ENCODE measurements at places on chromosomes 16 and 17.
A peak's percentile ranks its signal among the peaks of the same experiment; 100 is the strongest.

DNA sequence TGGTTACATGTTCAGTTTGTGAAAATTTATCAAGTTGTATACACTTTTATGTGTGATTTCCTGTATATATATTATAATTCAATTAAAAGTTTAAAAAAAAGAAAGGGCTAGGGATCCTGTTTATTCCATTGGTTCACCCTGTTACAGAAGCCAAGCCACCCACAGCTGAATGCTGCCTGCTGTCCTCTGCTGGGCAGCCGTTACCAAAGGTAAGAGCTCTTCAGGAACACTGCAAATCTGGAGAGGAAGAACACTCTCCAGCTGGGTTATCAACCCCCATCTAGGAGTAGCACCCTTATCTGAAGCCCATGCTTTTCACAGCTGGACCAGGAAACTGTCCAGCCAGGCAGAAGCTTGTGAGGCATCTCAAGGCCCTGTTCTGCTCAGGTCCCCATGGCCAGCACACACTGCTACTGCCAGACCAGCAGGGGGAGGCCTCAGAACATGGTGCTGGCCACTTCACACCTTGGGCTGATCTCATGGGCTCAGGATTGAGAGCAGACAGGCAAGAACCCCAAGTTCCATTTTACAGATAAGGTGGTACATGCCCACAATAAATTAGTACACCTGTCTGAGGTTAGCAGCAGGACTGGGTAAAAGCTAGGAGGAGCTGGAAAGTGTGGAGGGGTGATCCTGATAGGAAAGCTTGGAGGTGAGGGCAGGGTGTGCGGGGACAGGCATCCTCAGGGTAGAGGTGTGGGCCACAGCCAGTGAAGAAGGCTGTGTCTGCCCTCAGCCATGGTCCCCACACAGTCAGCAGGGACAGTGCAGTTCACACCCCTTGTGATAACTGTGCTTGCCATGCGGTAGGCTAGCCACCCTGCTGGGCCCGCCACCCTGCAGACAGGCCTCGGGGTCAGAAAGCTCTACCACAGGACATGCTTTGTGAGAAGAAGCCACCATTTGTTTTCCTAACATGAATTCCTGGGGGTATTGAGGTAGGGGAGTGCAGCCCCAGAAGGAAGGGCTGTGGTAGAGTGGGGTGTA is 54.3 kb upstream of the SREBF1 start:
- H3K4me3 ChIP-seq, result no peak overlapping the region
- no peaks in the 10 kb centered on the region for H3K27me3 ChIP-seq
- H3K4me1 ChIP-seq, result no peaks in the 10 kb centered on the region
- no peak overlapping the region for H3K27ac ChIP-seq

- DNase-seq, result no peak
- no peak overlapping the region for H3K4me3 ChIP-seq
Observed at GRCh38 chr16:66888647-66889615, 8.6 kb downstream of the PDP2 start.

DNA sequence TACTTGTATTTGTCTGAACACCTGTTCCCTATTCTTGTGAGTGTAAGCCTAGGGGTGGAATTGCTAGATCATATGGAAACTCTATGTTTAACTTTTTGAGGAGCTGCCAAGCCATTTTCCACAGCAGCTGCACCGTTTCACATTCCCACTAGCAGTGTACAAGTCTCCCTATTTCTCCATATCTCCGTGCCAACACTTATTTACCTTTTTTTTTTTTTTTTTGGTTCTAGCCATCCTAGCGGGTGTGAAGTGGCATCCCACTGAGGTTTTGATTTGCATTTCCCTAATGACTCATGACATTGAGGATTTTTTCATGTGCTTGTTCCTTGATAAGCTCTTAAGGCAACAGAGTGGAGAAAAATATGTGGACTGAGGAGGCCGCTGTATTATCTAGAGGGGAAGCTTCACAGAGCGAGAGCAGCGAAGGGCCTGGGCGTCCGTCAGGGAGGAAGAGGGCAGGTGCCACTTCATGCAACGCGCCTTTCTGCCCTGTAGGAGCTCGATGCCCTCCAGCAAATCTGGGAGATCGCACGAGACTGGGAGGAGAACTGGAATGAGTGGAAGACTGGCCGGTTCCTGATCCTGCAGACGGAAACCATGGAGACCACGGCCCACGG is 50.0 kb downstream of the DNAH2 start:
- H3K4me1 ChIP-seq, result no peaks in the 10 kb centered on the region
- no peak overlapping the region for H3K4me3 ChIP-seq
- H3K27me3 ChIP-seq, result peaks cover 10% of the 10 kb centered on the region

DNA sequence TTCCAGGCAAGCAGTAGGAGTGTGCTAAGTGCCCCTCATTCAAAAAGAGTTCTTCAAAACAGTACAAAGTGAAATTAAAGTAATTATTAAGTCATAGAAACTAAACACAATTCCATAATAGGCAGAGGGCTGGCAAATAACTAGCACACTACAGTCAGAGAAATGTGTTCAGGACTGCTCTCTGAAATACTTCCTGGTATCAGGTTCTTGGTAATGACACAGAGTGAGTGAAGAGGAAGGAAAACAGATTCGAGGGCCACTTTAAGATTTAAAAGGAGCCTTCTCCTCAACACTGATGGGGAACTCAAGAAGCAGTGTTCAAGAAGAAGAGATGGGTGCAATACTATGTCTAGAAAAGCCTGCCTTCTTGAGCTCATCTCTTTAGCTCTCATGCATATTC is 139.2 kb downstream of the TOX3 start:
- DNase-seq, result no peak
- H3K27ac ChIP-seq, result no peak overlapping the region
- H3K27me3 ChIP-seq, result no peaks in the 10 kb centered on the region
- no peaks in the 10 kb centered on the region for H3K4me1 ChIP-seq
- no peak overlapping the region for H3K4me3 ChIP-seq

- H3K4me1 ChIP-seq, result peaks cover 10% of the 10 kb centered on the region
- H3K27ac ChIP-seq, result no peak overlapping the region
- H3K36me3 ChIP-seq, result no peaks in the 10 kb centered on the region
- no peak overlapping the region for H3K4me3 ChIP-seq
Observed at GRCh38 chr17:49357516-49357915, 4.5 kb downstream of the ZNF652 start.

DNA sequence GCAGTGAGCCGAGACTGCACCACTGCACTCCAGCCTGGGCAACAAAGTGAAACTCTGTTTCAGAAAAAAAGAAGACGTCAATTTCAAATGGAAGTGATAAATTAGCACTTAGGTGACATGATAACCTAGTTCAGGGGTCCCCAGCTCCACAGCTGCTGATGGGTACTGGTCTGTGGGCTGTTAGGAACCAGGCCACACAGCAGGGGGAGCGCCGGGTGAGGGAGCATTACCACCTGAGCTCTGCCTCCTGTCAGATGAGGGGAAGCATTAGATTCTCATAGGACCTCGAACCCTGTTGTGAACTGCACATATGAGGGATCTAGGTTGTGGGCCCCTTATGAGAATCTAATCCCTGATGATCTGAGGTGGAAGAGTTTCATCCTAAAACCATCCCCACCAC is 253.0 kb downstream of the FOXL1 start:
- no peaks in the 10 kb centered on the region for H3K36me3 ChIP-seq
- H3K27me3 ChIP-seq, result peaks cover 5% of the 10 kb centered on the region
- H3K4me3 ChIP-seq, result no peak overlapping the region

- peaks cover 10% of the 10 kb centered on the region for H3K36me3 ChIP-seq
- no peak overlapping the region for H3K27ac ChIP-seq
- no peak overlapping the region for H3K4me3 ChIP-seq
- peaks cover 7% of the 10 kb centered on the region for H3K4me1 ChIP-seq
Observed at GRCh38 chr17:29628644-29629043, 5.9 kb upstream of the CORO6 start.

- no peaks in the 10 kb centered on the region for H3K36me3 ChIP-seq
- peaks cover 3% of the 10 kb centered on the region for H3K4me1 ChIP-seq
- H3K4me3 ChIP-seq, result peak overlapping the region; percentile 48
- H3K27me3 ChIP-seq, result no peaks in the 10 kb centered on the region
Observed at GRCh38 chr17:63151941-63152523, 186.0 kb downstream of the TANC2 start.

- no peaks in the 10 kb centered on the region for H3K27me3 ChIP-seq
- DNase-seq, result peak; percentile 98
- H3K36me3 ChIP-seq, result peaks cover 2% of the 10 kb centered on the region
- no peak overlapping the region for H3K4me3 ChIP-seq
- peaks cover 32% of the 10 kb centered on the region for H3K4me1 ChIP-seq
- H3K27ac ChIP-seq, result peak overlapping the region; percentile 98
Observed at GRCh38 chr17:78935419-78936323, 10.5 kb upstream of the TIMP2 start.

Data from fibroblast of lung (primary cell).